ENCODE measurements at places on chromosomes 7 and 10.
A peak's percentile ranks its signal among the peaks of the same experiment; 100 is the strongest.

DNA sequence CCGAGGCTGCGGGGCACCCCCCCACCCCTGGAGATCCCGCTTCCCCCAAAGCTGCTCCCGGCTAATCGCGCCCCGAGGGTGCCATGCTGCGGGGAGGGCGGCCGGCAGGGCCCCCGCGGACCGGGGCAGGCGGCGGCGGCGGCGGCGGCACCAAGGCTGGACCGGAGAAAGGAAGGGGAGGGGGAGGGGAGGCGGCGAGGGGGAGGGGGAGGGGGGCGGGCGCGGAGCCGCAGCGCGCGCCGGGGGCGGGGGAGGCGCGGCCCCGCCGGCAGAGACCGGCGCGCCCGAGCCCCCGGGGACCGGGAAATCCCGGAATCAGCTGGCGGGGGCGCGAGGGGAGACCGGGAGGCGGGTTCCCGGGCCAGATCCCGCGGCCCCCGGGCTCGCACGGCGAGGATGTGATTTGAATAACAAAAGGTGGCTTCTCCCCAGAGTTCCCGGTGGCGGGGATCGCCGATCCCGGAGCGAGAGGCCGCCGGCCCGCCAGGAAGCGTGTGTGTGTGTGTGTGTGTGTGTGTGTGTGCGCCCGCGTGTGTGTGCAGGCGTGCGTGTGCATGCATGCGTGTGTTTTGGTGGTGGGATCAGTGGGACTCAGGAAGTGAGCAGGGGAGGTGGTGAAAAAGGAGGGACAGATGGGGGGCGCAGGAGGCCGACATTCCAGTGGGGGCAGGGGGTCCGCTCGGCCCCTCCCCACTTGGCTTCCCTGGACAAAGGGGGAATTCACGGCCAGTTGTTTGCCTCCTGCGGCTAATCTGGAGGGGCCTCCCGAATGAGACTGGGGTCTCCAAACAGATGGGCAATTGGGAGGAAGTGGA, 99.5 kb downstream of the HIP1 start:
- peak; percentile 15 for DNase-seq

DNA sequence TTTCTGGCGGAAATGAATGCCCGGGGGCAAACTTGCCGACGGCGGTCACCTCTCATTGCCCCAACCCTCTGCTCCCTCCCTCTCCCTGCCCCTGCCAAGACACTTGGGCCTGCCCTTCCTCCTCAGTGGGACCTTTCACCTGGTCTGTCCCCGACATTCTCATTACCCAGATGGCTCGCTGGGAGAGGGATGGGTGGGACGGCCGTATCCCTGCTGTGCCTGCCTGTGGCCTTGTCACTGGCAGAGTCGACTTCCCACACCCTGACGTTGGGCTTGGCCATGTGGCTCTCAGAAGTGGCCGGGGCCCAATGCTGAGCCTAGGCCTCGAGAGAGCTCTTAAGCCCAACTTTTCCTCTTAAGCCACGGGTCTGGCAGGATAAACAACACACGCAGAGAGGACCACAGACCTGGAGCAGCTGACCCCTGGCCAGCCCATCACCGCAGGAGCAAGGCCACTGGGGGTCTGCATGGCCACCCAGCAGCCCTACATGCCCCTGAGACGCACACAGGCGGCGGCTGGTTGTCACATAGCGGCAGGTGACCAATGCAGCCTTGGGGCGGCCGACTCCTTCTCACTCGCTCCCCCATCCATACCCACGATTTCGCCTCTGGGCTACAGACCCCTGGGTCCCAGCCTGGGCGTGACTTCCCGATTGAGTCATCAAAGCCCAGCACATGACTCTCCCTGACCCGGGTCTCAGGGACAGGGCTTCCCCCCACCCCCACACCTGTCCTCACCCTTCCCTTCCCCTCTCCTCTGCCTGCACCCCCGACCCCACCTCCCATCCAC, 40.1 kb downstream of the SLC29A4 start:
- no peak for DNase-seq

- no peak for DNase-seq
Measured at GRCh38 chr10:98910048-98910447, 325.6 kb downstream of the HPSE2 start.

- no peak for DNase-seq
Measured at GRCh38 chr10:21689881-21690280, 155.8 kb downstream of the MLLT10 start.

- DNase-seq = no peak
Measured at GRCh38 chr7:39100270-39100669, 122.6 kb downstream of the POU6F2 start.

DNA sequence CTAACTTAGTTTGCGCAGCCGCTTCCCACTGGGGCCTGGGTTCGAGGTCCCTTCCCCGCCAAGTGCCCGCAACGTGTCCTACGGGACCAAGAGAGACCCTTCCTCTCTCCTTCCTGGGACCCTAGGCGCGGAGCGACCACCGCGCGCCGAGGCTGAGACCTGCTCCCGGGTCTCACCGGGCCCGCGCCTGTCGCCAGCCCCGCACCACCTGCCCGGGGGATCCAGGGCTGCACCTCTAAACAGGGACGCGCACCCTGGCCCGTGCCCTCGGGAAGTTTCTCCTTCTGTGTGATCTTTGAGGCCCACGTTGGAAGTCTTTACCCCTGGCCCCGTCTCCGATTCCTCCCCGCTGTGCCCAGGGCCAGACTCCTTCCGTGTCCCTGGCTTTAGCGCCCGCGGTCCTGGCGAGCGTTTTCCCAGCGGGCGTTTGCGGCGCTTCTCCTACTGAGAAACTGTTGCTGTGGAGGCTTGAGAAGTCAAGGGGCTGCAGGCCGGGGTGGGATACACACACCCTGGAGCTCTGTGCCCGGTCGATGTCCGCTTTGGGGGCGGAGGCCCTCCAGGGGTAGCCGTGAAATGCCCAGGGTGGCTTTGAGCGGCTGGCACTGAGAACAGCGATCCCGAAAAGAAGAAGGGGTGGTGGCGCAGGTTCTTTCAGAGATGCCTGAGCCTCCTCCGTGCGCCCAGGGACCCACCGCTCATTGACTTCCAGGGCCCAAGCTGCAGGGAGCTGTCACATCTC, 575 bp downstream of the PLPP4 start:
- DNase-seq = no peak

- no peak for DNase-seq
Measured at GRCh38 chr10:126380352-126381076, 7.8 kb downstream of the ADAM12 start.

DNA sequence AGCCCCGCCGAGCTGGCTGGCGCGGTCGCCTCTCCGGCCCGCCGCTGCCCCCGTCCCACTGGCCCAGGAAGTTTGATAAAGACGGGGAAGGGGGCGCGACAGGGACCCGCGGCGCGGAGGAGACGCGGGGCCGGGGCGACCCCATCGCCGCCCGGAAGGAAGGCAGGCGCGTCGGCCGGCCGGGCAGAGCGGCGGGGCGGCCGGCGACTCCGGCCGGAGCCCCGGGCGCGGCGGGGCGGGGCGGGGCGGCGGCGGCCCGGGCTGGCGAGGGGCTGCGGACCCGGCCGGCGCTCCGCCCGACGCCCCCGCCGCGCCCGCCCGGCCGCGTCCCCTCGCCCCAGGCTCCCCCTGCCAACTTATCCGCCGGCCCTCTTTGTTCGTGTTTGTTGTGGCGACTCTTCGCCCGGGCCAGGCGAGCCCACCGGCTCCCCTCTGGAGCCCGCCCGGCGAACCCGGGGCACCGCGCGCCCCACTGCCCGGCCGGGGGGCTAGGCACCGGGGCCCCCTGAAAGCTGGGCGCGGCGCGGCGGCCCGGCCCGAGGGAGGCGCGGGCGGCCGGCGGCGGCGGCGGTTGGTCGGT, 571 bp downstream of the KDM7A start:
- DNase-seq = no peak

GRCh38 chr10:96025566-96025965, 17.8 kb upstream of the CCNJ start:
- no peak for DNase-seq

DNA sequence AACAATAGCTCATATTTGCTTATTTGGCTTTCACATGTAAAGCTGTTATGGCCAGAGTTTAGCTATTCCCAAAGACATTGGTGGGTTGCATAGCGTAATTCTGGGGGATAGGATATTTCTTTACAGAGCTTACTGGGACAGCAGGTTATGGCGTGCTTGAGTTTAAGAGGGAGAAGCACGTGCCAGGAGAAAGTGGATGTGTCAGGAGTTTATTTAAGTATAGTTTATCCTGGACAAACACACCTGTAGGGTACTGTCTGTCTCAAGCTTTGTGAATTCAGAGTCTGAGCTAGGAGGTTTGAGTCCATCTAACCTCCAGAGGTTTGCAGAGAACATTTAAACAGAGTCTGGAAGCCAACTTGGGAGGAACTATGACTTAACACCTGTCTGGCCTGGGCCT, 21.3 kb downstream of the GBF1 start:
- DNase-seq = no peak

DNA sequence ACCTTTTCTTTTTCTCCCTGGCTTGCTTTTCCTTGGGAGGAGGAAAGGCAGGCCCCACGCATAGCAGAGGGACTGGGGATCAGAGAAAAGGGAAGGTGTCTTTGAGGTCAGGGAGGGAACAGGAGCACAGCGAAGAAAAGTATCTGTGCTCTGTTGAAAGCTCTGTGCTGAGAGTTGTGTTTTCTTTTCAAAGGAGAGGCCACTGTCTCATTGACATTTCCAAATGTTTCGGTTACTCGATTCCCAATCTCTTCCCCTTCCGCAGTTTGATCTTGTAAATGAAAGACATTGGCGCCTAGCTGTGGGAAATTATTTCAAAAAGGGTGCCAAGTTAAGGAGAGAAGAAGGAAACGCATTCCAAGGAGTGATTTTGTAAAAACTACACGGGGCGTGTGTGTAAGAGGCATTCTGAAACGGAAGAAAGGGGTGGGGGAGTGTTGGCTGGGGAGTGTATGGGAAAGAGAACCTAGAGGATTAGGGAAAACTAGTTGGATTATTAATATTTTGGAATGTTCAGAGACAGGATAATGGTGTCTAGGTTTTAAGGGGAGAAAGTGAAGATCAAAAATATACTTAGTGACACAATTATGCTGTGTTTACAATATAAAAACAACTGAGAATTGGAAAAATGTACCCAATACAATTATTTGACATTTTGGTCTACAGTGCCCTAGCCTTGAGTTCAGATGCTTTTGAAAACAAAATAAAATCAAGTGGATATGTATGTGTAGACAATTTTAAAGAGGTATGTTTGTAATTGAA, 708 bp downstream of the KLHDC10 start:
- DNase-seq = no peak

DNA sequence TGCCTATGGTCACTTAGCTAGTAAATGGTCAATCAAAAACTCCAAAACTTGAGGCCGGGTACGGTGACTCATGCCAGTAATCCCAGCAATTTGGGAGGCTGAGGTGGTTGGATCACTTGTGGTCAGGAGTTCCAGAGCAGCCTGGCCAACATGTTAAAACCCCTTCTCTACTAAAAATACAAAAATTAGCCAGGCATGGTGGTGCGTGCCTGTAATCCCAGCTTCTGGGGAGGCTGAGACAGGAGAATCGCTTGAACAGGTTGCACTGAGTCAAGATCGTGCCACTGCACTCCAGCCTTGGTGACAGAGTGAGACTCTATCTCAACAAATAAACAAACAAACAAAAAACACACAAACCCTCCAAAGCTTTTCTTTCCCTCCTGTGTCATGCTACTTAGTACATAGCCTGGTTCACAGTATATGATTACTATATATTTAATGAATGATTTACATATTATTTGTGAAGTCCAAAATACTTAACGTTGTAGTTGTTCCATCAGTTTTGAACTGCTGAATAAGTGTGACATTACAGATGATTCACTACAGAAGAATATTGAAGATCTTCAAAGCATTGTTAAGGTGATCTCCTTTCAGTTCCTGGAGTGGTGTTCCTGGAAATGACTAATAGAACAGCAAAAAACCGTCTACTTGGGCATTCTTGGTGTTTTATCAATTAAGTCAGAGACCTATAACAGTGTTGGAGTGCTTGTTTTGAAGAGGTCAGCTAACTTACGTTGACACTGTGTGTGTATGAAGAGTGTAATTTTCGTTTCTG, 72.9 kb downstream of the ADK start:
- no peak for DNase-seq

- DNase-seq = no peak
Measured at GRCh38 chr10:30763918-30764317, 134.4 kb upstream of the LYZL2 start.

DNA sequence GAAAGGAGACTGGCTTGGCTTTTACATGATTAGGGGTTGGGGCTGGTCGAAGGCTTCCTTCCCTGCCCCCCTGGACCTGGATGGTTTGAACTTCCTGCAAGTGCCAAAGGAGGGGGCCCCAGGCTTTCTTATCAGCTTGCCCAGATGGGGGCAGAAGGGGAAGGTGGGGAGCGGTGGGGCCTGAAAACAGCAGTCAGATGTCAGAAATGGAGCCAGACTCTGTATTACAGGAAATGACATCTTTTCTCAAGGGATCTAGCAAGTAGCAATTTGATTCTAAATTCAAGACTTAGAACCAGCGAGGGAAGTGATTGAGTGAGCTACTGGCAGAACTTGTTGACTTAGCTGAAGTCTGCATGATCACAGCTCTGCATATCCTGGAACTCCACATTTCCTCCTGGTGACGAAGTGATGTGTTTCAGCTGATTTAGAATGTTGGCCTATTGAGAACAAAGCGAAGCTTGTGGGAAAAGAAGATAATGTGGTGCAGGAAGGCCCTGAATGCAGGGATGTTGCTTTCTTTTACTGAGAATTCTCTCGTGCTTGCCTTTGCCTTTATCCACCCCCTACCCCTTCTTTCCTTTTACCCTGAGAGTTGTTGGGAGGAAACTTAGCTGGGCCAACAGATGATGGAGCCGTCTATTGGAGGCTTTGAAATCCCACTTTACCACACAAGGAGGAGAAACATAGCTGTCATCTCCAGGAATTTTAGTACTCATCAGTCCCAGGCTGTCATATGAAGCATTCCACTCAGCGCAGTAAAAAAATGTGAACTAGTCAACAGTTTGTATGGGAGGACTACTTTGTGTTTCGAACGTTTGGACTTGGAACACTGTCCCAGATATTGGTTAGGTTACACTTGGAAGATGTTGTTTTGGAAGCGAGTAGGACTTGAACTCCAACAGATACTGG, 43.2 kb downstream of the CCNY start:
- no peak for DNase-seq

DNA sequence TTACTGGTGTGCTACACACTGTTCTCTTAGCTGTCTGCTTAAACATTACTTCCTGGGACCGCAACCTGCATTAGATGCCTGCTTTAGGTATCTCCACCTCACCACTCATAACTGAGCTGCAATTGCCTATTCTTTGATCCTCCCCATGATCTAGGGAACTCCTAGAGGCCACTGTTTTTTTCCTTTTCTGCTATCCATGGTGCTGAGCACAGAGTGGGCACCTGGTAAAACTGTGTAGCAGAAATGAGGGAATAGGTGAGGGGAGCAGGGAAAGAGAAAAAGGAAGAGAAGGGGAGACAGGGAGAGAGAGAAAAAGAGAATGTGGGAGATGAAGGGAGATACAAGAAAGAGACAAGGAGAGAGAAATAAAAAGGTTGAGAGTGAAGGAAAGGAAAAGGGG, 434.9 kb downstream of the ADRA2A start:
- DNase-seq = no peak

- no peak for DNase-seq
Measured at GRCh38 chr7:142478479-142479220, 220.8 kb upstream of the PRSS58 start.

- DNase-seq = no peak
Measured at GRCh38 chr10:13087986-13088618, 11.9 kb upstream of the OPTN start.

- no peak for DNase-seq
Measured at GRCh38 chr7:99767662-99768061, 16.3 kb downstream of the CYP3A4 start.

Measured in T-helper 9 cell (primary cell).